ENCODE measurements at places on chromosomes 11 and 22.
A peak's percentile ranks its signal among the peaks of the same experiment; 100 is the strongest.

GRCh38 chr22:22893077-22893805, 5.6 kb downstream of the IGLL5 start:
- DNase-seq = no peak

DNA sequence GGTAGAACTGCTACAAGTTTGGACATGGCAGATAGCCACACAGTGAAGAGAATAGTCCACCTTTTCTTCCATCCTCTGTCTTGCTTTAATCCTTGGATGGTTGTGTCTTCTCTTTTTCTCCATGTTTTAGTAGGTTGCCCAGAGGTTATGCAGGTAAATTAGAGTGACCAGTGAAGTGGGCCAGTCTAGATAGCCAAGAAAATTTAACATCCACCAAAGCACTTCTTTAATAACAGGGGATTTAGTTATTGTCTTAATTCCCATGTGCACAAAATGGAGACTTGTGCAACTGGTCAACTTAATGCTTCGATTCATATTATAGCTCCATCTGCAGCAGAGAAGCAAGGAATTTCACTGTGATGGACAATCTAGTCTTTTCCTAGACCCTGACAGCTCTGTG, 58.8 kb upstream of the RCN1 start:
- DNase-seq = no peak

- peak; percentile 5 for DNase-seq
Measured at GRCh38 chr11:73975479-73975757, 7.2 kb downstream of the UCP2 start.

GRCh38 chr11:102590276-102591049, 34.7 kb downstream of the MMP20 start:
- DNase-seq = no peak

GRCh38 chr11:102610200-102610599, 14.9 kb downstream of the MMP20 start:
- DNase-seq = no peak

GRCh38 chr11:65803797-65804492, 17.1 kb downstream of the OVOL1 start:
- DNase-seq = no peak

DNA sequence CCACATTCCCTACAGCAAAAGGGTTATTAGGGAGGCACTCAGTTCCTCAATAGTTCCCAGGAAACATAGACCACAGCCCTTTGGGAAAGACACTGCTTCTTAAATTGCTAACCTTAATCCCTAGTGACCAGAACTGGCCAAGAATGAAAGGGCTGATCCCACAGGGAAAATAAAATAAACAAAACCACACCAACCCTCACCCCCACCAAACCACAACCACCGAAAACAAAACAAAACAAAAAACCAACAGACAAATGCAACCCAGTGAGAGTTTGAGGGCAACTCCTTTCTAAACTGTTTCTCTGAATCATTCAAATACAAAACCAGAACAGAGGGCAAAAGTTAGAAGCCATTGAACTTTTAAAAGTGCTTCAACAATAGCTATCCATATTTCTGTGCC, 57.2 kb downstream of the NAV2 start:
- no peak for DNase-seq

- no peak for DNase-seq
Measured at GRCh38 chr11:66081505-66081904, 11.4 kb downstream of the PACS1 start.

DNA sequence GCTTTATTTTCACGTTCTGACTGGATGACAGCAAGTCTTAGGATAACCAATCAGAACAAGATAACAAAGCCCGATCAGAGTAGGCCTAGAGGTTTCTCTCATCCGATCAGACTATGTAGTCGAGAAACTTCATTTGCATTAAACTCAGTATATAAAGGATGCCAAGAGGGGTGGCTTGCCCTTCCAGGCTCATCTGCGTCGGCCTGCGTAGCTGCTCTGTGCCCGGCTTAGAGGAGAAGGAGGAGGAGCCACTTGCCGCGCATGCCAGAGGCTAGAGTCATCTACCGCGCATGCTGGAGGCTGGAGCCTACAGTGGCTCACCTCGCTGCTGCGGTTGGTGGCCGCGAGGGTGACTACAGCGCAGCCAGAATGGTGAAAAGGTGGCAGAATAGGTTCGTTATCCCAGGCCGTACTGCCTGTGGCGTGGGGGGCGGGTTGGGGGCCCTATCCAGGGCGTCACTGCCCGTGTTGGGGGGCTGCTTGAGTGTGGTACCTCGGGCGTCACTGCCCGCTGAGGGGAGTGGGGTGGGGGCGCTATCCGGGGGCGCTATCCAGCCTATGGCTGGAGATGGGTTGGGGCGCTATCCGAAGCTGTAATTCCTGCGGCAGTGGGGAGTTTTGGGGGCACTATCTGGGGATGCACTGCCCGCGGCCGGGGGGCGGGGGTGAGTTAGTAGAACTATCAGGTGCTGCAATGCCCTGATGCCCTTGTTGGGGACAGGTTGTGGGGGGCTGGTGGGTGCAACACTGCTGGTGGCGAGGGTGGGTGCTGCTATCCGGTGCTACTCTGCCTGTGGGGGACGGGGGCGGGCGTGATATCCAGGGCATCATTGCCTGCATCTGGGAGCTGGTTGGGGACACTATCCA, at the start of gene RFPL2:
Gene RFPL2 (minus strand): TSS at position 218 of the 867 bp plus-strand sequence. CDS start 2,622 bp downstream, outside the sequence.
- DNase-seq = peak; percentile 21

GRCh38 chr22:20205964-20206708, 55.3 kb upstream of the CCDC188 start:
- peak; percentile 57 for DNase-seq

DNA sequence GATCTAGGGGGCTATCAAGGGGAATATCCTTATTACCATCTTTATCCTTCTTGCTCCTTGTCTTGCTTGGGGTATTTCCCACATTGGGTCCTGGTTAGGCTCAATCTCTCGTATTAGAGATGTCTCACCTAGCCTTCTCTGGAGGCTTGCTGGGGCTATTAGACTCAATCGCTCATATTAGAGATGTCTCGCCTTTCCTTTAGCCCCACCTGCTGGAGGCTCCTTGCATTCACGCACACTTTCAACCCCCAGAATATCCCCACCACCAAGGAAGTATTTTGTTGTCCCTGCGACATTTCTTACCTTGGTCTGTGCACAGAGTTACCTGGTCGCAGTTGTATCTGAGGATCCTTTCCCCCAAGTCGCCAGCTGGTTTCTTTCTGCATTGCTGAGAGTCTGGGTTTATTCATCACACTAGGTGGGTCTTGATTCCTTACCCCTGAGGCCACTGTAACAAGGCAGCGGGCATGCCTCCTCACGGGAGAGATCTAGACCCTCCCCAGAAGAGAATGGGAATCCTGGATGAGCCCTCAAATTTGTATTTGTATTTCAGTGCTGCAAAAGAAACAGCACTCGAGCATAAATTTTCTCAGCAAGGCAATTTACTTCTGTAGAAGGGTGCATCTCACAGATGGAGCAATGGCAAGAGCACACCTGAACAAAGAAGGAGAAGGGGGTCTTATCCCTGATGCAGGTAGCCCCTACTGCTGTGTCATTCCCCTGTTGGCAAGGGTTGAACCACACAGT, 15.9 kb upstream of the HYLS1 start:
- DNase-seq = peak; percentile 25

GRCh38 chr22:25495285-25495684, 69.2 kb upstream of the GRK3 start:
- no peak for DNase-seq

DNA sequence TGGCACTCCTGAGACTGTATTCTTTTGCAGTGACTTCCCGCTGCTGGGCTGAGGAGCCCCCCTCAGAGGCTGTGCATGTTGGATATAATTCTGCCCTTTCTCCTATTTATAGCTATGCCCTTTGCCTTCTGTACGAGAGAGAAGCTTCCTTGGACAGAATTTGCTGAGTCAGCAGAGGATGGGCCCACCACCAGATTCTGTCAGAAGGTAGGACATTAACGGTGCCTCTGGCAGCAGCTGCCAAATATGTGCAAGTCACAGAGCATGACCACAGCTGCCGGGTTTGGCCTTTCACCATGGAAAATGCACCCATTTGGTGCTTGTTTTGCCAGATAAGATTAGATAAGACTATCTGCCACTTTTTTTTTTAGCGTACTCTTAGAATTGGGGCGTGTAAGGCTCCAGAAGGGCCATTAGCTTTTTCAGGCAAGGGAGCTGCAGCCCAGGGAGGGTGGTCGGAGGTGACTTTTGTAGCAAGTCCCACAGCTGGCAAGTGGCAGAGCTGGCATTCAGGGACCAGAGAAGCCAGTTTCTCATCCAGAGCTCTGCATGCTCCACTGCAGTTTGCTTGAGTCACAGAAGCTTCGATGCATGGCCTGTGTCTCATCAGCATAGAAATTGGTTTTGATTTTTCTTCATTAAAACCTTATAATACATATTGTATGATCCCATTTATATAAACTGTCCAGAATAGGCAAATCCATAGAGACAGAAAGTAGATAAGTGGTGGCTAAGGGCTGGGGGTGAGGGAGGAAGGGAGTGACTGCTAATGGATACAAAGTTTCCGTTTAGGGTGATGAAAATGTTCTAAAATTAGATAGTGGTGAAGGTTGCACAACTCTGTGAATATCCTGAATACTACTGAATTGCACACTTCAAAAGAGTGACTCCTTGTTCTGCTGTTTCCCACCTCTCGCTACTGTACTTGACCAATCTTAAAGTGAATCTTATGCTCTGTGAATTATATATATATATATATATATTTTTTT, 15.8 kb downstream of the UPB1 start:
- peak; percentile 23 for DNase-seq

- DNase-seq = no peak
Measured at GRCh38 chr11:84212468-84213390, 926.6 kb upstream of the CCDC90B start.

DNA sequence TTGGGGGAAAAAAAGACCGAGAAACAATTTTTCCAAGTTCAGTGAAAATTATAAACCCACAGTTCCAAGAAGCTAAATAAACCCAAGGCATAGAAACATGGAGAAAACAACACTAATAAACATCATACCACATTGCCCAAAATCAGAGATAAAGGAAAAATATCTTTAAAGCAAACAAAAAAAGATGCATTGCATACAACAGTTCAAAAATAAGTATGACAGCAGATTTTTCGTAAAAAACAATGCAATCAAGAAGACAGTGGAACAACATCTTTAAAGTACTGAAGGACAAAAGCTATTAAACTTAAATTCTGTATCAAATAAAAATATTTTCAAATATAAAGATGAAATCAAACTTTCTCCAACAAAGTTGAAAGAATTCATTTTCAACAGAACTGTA, 921.3 kb downstream of the METTL15 start:
- DNase-seq = no peak

DNA sequence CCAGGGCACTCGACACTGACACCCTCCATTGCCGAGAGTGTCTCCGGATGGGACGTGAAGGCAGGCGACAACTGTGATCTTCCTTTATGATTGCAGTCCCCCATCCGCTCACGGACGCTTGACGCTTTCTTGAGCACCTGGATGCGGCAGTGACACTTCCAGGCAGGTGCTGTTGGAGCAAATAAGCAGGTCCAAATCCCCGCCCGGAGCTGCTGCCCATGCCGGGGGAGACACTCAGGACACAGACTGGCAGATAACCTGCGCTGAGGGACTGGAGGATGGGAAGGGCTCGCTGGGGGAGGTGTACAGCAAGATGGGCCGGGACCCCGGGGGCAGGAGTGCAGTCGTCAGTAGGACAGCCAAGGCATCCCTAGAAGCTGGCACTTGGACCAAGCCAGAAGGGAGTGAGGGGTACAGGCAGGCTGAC, 1403.5 kb downstream of the BRD1 start:
- no peak for DNase-seq

GRCh38 chr11:3916962-3917361, 61.5 kb downstream of the STIM1 start:
- no peak for DNase-seq

GRCh38 chr22:32469799-32470212, 4.8 kb upstream of the FBXO7 start:
- DNase-seq = peak; percentile 71

GRCh38 chr11:12567746-12568460, 106.3 kb upstream of the TEAD1 start:
- no peak for DNase-seq

DNA sequence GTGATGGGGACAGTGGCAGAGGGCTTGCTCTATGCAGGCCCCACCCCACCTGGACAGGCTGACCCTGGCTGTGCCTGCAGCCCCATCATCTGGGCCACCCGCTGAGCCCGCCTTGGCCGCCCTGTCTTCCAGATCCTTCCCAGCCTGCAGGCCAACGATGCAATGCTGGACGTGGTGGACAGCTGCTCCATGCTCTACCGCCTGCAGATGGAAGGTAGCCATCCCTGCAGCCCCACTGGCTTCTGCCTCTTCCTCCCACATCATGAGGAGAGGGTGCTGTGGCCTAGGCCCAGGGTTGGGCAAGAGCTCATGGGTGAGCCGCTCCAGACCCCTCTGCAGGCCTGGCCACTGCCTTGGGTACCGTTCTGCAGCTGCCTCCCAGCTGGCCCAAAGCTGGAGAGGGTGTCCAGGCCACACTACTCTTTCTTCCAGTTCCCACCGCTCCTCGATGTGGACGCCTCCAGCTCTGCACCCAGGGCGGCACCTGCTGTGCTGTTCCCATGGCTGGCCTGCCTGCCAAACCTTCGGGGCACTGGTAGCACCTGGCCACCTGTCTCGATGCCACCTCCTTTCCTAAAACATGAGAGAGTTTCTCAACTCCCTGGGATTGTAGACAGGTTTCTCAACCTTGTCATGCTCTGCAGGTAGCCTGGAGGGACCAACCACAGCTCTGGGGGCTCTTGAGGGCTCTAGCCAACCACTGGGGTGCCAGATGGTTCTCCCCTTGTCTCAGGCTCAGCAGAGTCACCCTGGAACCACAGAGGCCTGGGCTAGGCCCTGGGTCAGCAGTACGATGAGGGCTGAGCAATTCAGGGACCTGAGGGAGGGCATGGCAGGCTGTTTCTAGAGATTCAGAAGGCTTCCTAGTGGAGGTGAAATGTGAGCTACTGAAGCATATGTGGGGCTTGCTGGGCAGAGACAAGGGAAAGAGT, 9.5 kb upstream of the GTSE1 start:
- no peak for DNase-seq
